ENCODE measurements at places on chromosomes 2 and 18.

- no peak for DNase-seq
Measured at GRCh38 chr2:9473985-9474360, 378 bp upstream of the IAH1 start.

GRCh38 chr2:30268296-30268871, 37.0 kb downstream of the LBH start:
- no peak for DNase-seq

DNA sequence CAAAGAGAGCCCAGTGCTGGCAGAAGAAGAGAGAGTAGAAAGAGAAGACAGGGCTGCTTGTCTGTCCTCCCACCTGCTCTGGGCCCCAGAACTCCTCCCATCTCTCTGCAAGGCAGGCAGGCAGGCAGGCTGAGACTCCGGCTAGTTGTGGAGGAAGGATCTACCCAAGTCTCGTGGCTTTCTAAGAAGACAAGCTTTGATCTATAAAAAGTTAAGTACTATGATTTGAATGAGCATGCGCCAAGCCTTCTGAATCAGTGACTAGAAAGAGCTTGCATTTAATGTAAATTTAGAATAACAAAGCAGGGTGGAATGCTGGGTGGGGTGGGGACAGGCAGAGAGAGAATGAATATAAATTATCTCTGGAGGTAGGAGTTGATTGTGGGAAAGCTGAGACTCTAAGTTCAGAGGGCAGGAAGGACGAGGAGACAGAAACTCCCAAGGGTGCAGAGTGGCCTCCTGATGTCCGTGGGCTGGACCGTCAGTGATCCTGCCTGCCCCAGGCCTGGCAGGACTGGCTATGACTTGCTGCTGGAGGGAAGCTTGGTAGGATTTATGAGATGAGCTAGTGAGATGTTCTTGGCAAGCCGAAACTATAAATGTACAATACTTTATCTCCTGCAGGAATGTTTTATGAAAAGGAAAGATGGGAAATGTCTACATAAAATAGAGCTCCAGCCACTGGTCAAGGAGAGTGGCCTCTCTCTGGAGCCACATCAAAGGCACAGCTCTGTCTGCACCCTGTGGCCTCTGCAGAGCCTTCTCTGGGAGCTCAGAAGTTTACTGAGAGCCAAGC, 447.5 kb downstream of the TNS1 start:
- no peak for DNase-seq

GRCh38 chr18:79199691-79200374, 130.6 kb downstream of the ATP9B start:
- DNase-seq, result no peak

GRCh38 chr2:42965196-42965595, 172.8 kb upstream of the HAAO start:
- no peak for DNase-seq

- DNase-seq, result no peak
Measured at GRCh38 chr18:40365526-40365925, 1589.5 kb upstream of the PIK3C3 start.

DNA sequence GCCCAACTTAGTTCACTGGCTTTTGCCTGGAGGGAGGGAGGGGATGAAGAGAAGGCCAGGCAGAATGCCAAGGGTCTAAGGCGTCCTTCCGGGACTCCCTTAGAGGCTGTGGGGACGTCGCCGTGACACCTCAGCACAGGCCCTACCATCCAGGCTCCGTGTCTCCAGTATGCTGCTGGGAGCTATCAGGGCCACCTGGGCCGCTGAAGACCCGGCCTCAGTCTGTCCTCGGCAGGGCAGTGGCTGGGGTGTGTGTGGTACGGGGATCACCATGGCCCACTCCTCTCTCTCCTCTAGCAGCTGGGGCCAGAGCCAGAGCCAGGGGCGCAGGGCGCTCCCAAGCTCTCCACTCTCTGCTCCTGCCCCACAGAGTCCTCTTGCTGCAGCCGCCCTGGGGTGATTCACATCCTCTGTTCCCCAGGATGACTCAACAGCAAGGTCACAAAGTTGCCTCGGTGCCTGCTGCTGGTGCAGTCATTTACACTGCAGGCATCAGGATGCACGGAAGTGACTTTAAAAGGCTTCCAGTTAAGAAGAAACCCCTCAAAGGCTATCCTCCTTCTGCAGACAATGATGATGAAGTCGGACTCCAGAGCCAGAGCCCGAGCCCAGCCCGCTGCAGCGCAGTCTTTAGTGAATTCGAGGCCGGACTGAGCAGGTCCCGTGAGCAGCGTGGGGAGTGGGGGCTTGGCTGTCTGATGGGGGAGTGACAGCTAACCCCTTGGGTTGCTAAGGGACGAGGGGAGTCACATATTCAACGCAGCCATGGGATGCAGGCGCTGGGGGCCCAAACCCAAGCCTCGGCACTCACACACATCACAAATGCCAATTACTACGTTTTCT, 31.9 kb downstream of the SNORC start:
- no peak for DNase-seq

- DNase-seq, result no peak
Measured at GRCh38 chr2:182110347-182110746, 124.7 kb downstream of the PPP1R1C start.

DNA sequence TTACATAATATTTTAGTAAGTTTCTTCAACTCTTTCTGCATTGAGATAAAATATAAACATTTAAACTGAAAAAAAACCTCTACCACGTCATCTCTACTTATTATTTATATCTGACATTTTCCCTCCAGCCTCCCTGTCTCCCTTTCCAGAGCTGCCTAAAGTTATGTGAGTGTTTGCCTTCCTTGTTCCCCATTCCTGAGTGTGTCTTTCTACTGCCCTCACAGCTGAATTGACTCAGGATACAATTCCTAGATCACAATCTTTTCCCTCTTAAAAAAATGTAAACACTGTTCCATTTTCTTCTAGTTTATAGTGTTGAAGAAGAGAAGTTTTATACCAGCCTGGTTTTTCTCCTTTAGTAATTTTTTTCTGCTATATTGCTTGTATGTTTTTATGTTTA, 5.3 kb downstream of the TRPM8 start:
- DNase-seq, result no peak

DNA sequence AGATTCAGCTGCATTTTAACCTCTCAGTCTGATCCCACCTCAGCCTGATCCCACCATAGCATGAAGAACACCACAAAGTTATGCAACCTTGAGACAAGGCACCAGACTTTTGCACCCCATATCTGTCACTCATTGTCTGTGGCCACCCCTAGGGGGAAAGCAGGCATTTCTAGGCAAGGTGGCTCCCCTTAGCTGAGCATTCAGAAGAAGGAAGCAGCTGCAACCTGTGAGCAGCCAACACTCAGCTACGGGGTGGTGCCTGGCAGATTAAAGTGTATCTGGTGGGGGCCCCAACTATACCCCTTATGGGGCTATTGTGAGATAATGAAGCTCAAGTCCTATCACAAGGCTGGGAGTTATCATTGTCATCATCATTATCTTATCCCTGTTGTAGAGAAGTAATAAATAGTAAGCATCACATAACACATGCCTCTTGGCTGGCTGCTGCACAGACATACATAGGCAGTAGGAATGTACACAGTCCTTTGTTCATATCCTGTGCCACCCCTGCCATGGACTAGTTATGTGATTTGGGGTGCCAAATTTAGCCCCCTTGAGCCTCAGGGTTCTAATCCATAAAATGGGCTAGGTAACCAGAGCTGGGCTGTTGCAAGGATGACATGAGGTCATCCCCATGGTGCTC, 20.6 kb upstream of the TMEM163 start:
- DNase-seq, result no peak

GRCh38 chr2:42408009-42408408, 47.0 kb upstream of the COX7A2L start:
- DNase-seq, result no peak

GRCh38 chr2:152505495-152505906, 170.5 kb downstream of the FMNL2 start:
- no peak for DNase-seq

DNA sequence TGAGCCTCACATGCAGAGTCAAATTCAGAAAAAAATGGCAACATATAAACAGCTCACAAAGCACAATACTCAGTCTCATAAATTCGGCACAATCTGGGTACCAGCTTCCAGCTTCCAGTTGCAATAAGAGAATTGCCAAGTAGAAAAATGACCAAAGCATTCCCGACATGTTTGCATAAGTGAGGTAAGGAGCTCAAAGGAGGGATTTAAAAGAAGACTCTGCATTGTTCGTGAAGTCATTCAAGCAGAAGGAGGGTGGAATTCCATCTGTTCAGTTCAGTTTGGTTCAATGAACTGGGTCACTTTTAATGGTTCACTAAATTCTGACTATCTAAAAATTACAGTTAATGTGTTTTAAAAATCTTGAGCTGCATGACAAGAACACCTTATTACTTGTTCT, 106.7 kb upstream of the KLHL14 start:
- no peak for DNase-seq

- no peak for DNase-seq
Measured at GRCh38 chr2:16303761-16304160, 361.9 kb downstream of the CYRIA start.

DNA sequence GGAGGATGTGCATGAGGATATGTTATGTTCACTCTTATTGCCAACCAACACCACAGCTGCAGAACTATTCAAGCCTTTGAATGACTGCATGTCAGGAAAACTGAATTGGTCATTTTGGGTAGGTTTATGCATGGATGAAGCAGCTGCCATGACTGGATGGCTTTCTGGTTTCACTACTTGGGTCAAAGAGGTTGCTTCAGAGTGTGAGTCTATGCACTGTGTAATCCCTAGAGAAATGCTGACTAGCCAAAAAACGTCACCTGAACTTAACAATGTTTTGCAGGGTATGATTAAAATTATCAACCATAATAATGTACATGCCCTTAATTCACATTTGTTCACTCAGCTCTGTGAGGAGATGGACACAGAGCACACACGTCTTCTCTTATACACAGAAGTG, 206.7 kb upstream of the RBBP8 start:
- DNase-seq, result no peak

DNA sequence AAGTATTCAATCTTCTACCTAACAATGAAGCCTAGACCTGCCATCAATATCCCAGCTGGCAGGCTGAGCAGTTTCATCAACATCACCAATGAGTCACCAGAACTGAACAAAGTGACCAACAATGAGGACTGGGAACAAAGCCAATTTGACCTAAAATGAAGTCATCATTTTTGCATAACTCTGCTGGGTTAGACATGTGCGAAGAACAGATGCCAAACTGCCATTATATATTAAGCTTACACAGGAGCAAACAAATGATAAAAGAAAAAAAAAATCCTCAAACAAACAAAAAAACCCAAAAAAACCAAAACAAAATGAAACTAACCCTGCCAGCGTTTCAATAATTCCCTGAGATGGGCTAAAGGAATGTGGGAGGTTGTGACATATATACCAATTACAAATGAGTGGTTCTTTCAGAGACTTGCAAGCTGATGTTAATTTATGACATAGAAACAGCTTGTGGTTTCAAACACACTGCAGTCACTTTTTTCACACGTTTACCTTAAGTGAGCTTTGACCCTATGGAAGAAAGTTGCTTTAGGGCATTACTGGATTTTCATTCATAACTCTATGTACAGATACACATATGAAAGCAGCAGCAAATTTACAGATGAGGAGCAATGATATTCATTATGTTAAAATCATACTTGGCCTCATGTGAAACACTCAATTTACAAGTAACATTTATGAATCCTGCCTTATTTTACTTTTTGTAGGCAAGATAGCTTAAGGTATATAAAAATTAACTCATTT, 56.9 kb upstream of the CCDC141 start:
- DNase-seq, result no peak

DNA sequence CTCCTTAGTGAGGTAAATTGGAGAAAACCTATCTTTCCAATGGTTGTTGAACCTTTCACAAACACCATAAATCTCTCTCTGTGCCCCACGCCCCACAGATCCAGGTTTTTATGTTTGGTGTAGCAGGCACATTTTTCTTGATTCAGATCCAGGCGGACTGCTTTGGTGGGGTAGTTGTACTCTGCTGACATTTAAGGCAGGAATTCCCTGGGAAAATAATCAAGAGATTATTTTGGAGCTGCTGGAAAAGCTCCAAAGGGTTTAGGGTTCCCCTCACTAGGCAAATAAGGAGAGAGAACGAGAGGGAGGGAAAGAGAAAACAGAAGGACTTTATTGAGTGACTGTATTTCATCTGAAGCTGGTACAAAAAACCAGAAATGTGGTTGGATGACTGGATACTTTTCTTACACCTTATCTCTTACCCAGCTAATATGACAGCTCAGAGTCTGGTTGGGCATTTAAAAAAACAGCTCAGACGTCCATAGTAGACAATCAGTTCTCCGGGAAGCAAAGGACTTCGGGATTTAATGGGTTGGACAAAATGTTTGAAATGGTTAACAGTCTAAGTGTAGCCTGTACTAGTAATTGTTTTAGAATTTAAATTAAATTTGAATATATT, 3.6 kb upstream of the AQP4 start:
- DNase-seq, result no peak

- no peak for DNase-seq
Measured at GRCh38 chr2:37301408-37301807, 23.2 kb downstream of the PRKD3 start.

GRCh38 chr2:44392338-44392943, 30.7 kb downstream of the CAMKMT start:
- DNase-seq, result peak; percentile 1

GRCh38 chr18:47658498-47658897, 272.0 kb downstream of the SMAD2 start:
- no peak for DNase-seq

GRCh38 chr18:22199005-22199404, 29.6 kb downstream of the GATA6 start:
- DNase-seq, result no peak

DNA sequence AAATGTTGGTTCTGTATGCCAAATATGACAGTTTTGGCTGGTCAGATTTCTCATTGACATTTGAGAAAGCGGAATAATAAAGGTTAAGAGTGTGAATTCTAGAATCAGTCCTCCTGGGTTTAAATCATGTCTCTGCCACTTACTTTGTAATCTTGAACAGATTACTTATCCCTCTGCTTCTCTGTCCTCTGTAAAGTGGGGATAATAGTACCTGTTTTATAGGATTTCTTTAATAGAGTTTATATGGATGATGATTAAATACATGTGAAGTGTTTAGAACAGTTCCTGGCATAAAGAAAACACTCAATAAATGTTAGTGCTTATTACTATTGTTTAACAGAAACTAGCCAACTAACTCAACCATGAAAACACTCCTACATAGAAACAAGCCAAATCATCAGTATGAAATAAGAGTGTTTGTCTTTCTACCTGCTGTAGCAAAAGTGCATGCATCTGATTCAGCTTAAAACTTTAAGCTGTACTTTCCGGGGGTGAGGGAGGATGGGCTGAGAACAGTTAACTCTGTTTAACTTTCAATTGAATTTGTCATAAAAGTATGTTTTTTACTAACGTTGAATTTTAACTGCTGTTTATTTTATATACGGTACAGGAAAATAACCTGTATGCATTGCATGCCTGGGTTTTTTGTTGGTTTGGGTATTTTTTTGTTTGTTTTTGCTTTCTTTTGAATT, 6.8 kb downstream of the HTR2B start:
- DNase-seq, result no peak

DNA sequence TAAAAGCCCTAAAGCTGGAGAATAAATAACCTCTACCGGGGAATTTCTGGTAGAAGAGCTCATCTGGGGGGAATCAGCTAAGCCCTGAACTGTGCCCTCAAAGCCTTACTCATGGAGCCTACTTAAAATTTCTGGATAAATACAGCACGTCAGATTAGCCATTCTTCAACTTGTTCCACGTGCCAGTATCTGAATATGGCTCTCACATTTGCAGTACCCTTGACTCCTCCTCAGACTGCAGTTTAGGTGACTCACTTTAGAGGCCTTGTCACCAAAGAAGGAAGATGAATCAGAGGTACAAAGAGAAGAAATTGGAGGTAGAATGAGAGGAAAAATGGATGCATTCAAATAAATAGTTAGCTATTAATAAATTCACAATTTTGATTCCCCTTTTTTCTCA, 34.6 kb upstream of the POTEC start:
- DNase-seq, result no peak

- no peak for DNase-seq
Measured at GRCh38 chr18:24499814-24500213, 39.4 kb downstream of the HRH4 start.

Measured in cerebellar nuclear complex (tissue), 1 donor.